ENCODE measurements at places on chromosomes 6 and 20. TPM values are rescaled to one million over a fixed set of nuclear protein-coding genes. Genes with fewer than 3 reads are reported as not detected.

The SIRPB2 gene
- total RNA-seq, result not detected

The EPHA7 gene
- not detected for total RNA-seq

The ELOVL4 gene
- 0.56 TPM for total RNA-seq

The GRM1 gene
- not detected for total RNA-seq

The EYS gene
- not detected for total RNA-seq

All from Caco-2 (cell line).